ENCODE measurements at places on chromosomes 6 and 20.

- DNase-seq: no peak
These were observed 33.5 kb downstream of the CFAP61 start for GRCh38 chr20:20085812-20086211.

- no peak for DNase-seq
These were observed 108.4 kb downstream of the RIMS1 start for GRCh38 chr6:71994705-71995271.

DNA sequence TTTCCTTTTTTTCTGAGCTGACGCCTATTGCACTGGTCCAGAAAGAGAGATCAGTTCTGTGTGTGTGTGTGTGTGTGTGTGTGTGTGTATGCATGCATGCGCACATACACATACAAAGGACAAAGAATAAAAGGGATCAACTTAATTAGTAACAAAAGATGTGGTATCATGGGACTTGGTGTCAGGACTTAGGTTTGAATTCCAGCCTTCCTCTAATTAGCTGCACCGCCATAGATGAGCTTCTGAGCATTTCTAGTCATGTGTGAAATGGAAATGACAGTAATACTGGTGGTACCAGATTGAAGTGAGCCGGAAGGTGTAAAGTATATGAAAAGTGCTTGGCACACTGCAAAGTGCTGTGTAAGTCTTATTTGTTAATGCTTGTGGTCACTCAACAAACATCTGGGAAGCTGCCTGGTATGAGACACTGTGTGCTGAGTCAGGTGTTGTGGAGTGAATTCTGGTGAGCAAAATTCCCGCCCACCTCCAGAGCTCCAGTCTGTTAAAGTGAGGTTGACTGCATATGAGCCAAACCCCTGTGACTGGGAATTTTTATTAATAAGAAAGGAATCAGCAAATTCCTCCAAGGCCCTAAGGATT, 12.4 kb downstream of the DAAM2 start:
- DNase-seq: no peak

DNA sequence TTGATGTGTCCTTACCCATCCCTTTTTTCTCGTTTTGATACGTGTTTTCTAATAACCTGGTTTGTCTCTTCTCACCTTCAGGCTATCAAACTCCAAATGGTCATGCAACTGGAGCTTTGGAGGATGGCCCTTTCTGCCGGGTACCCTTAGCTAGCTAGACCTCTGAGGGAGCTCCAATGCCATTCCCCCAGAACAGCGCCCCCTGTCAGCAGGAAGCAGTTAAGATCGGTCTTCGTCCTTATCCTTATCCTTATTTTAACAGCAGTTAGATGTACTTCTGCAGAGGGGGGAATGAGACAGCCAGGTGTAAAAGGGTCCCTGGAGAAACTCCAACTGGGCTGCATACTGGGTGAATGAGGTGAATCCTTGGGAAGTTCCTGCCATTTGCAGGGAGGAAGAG, 37.2 kb downstream of the SEL1L2 start:
- no peak for DNase-seq

GRCh38 chr20:17884307-17885003, 84.1 kb downstream of the SNX5 start:
- no peak for DNase-seq

- no peak for DNase-seq
These were observed 17.0 kb upstream of the HLA-A start for GRCh38 chr6:29925321-29925720.

- DNase-seq: no peak
These were observed 7.8 kb downstream of the BPIFB1 start for GRCh38 chr20:33290852-33291251.

DNA sequence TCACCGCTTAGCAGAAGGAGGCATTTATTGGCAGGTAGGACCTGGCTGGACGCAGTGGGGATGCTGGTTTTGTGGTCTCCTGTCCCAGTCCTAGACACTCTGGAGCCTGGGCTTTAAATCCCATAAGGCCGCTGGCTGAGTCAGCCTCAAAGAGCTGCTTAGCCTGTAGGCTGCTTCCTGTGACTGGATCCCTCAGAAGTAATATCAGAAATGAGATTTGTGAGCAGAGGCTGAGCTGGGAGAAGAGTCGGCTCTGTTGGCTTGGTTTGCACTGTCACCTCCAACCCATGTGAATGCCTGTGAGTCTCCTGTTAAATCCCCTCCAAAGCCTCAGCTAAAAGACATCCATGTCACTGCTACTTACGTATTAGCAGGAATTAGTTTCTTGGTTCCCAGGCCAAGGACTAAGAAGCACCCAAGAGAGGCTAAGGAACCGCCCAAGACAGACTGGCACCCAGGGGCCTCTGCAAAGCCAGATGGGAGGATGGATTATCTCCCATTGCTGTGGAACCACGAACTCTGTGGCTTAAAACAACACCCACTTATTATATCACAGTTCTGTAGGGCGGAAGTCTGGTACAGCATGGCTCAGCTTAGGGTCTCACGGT, 289.4 kb downstream of the CDC5L start:
- no peak for DNase-seq

- no peak for DNase-seq
These were observed 64.6 kb downstream of the MAN1A1 start for GRCh38 chr6:119284861-119285521.

DNA sequence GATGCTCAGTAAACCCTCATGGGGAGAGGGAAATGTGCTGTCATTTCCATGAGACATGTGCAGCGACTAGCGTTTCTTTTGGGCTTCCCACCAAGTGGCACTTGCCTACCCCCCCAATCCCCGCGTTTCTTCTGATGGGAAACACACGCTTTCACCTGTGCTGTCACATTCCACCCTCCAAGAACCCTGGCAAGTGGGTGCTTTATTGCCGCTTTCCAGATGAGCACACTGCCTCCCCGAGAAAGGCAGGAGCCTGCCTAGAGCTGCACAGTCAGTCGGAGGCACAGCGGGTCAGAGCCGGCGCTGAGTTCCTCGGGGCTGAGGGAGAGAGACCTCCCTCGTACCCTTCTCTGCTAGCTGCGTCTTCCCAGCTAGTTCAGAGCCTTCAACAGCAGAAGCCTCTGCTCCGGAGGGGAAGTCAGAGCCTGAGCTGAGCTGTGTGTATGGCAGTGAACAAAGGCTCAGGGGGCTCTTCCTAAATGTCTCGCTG, 12.3 kb upstream of the CCDC167 start:
- DNase-seq: no peak

- no peak for DNase-seq
These were observed 528.2 kb downstream of the HDGFL1 start for GRCh38 chr6:23097566-23097965.

DNA sequence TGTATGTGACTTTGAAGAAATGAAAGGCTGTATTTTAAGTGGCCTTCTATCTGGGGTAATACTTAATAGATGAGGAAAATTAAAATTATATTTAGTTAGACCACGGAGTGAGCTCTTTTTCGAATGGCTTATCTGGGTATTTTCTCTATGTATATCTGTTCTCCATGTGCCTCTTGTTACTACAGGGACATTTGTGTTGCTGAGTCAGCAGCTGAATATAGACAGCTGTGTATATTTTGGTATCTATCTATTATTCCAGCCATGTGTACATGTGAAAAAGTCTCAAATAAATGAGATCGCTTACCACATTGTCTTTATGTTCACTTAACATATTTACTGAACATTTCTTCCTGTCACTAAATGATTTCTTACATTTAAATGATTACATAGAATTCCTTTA, 57.2 kb downstream of the TMEM200A start:
- no peak for DNase-seq

DNA sequence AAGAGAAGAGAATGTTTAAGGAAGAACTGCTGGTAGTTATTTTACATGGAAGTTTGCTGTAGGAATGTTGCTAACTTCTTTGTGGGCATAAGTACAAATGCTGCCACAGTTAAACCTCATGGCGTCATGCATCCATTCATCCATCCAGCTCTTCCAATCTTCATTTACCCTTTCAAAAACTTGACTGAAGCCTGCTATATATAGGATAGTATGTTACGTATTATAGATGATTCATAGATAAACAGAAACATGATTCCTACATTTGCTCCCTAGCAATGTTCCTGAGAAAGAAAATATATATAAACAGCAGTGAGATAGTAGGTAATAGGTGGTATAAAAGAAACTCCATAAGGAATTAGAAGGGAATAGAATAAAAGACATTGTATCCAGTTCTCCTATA, 93.7 kb downstream of the NDUFAF5 start:
- no peak for DNase-seq

DNA sequence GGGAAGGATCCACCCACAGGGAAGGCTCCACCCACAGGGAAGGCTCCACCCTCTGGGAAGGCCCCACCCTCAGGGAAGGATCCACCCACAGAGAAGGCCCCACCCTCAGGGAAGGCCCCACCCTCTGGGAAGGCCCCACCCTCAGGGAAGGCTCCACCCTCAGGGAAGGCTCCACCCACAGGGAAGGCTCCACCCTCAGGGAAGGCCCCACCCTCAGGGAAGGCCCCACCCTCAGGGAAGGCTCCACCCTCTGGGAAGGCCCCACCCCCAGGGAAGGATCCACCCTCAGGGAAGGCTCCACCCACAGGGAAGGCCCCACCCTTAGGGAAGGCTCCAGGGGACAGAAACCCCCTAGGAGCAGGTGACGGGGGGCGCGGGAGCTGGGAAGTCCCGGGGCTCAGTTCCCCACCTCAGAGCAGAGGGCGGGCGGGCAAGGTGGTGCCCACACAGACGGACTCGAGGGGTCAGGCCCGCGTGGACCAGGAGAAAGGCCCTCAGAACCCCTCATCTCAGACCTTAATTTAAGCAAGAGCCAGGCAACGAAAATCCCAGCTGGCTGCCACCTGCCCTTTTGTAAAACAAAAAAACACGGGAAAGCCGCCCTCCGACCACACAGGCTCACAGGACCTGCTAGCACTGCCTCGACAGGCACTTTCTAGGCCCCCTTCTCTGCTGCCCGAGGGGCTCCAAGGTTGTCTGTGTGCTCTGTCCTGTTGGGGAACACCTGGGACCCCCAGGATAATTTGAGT, 39.7 kb downstream of the KCNQ2 start:
- no peak for DNase-seq

DNA sequence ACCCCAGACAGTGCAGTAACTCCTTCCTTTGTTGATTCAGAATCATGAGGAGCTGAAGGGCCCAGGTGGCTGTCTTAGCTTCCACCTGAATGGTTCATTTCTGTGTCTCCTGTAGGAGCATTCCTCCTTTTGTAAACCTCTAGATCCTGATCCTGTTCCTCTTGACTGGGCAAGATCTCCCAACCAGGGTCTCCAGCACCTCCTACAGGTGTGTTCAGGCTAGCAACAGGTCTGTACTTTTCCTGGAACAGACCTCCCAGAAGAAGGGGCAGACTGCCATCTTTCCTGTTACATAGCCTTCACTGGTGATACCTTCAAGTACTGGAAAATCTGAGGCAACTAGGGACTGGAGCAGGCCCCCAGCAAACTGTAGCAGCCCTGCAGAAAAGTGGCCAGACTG, 35.2 kb downstream of the HLA-B start:
- DNase-seq: no peak

GRCh38 chr6:3367630-3368029, 89.2 kb downstream of the SLC22A23 start:
- no peak for DNase-seq

DNA sequence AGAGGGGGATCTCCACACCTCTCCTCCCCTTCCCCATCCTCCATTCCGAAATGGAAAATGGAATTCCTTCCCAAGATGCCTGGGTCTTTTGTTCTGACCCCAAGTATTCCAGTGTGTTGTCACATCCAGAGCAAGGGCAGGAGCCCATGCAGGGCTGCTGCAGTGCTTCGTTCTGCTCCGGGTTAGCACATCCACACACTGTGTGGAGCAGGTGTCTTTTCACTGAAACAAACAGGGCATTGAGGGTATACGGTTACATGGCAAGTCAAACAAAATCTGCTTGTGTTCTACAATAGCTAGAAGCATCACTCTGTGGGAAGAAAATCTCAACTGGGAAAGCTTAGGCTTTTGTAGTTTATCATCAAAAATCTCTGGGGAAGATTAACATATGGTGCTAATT, 56.9 kb downstream of the LYRM2 start:
- DNase-seq: no peak

DNA sequence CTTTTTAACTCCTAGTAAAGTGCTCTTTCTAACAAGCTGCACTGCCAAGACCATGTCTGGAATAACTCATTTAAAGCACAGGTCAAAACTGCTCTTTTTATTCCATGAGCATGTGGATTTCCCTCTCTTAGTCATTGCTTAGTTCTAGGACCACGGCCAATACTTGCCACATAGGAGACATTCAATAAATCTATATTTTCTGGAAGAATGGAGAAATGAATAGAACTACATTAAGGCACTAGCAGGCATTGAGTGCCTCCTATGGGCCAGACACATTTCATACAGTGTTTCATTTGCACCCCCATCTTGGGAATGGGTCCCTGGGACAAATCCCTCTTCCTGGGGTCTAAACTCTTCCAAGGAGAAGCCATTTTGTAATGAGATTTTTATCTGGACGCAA, 552.8 kb upstream of the CITED2 start:
- DNase-seq: peak; percentile 11

DNA sequence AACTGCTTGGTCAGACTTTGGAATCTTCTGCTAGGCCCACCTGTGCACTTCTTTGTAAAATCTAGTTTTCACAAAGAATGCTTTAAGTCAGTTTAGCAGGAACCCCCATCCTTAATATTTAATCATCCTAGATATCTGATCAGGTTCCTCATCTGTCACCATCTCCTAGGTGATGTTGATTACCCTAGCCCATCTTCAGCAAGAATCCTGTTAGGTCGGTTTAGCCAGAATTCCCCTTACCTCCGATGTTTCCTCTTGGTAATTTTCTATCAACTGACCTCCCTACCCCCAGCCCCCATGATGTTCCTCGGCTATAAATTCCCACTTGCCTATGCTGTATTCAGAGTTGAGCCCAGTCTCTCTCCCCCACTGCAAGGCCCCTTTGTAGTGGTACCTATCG, 2.7 kb upstream of the ZNF341 start:
- no peak for DNase-seq

GRCh38 chr6:123150076-123150475, 154.0 kb downstream of the CLVS2 start:
- no peak for DNase-seq

DNA sequence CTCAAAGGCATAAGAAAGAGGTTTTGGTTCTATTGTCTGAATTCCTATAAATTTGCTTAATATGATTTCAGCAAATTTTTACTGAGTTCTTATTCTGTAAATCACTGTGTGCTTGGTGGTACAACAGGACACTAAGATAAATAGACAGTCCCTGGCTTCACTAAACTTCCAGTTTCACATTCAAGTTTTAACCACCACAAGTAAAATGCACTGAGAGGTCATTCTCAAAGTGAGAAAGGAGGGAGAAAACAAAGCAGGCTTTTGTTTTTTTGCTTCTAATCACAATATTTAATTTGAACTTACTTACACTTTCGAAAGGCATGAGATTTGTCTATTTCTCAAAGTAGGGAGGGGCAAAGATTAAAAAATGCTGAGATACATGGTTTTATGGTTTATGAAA, 445.7 kb downstream of the CDC5L start:
- peak; percentile 10 for DNase-seq

DNA sequence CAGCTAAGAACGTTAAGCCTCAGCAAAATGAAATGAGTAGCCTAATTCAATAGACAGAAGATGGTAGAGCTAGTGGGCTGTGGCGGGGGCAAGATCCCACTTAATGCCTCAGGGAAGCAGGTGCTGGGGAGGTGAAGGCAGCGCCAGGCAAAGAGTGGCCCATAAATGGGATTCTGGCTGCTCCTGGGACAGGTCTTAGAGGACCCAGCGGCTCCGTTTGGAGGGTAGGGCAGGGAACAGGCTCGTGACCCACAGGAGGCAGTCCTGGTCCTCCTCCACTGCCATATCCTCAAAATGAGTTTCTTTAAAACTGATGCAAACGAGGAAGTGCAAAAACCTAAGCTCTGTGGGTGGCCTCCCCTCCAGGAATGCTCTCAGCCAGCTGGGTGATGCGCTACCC, 32.7 kb downstream of the SAYSD1 start:
- no peak for DNase-seq
